Stimulated activated CD4-positive, alpha-beta T cell treated with anti-CD3 and anti-CD28 coated beads, Interleukin-4, amount 100 ng/mL, for 4 hours (primary cell): ENCODE measurements at places on chromosomes 3 and 15.

- no peak for DNase-seq
Observed at GRCh38 chr3:61464518-61465140, 96.7 kb upstream of the PTPRG start.

DNA sequence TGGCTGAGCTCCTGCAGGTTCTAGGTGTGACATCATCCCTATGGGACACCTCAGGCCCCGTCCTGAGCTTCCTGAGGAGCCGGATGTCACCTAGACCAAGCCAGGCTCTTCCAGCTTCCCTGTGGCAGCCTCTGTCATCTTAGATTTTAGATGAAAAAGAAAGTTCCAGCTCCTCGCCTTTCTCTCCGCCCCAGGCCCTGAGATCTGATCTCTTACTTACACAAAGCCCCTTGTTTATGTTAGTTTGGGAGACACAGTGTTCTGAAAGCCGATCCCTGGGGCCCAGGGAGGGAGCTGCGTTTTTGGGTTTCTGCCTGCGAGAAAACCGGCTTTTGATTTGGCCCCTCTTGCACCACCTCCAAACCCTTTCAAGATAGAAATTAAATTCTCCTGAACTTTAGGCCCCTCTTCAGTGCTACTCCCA, 40.2 kb upstream of the FAM107A start:
- DNase-seq: no peak

DNA sequence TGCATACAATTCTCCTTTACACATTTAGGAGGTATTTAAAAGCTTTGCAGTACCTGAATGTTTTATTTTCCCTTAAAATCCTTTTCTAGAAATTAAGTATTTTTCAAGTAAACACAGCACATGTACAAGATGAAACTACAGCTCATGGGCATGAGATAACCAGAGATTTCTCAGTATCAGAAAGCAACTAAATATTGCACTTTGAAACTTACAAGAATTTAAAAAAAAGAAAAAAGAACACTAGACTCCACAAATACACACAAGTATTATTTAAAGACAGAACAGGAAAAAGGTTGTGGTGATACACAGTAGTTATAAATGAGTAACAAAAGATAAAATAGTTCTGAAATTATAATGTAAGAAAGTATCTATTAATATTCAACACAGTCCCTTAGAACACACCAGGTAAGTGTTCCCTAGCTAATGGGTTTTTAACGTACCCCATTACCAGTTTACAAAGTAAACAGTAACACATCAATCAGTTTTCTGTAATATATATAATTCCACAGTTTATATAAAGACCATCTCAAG, 35.3 kb downstream of the SLTM start:
- DNase-seq: no peak

DNA sequence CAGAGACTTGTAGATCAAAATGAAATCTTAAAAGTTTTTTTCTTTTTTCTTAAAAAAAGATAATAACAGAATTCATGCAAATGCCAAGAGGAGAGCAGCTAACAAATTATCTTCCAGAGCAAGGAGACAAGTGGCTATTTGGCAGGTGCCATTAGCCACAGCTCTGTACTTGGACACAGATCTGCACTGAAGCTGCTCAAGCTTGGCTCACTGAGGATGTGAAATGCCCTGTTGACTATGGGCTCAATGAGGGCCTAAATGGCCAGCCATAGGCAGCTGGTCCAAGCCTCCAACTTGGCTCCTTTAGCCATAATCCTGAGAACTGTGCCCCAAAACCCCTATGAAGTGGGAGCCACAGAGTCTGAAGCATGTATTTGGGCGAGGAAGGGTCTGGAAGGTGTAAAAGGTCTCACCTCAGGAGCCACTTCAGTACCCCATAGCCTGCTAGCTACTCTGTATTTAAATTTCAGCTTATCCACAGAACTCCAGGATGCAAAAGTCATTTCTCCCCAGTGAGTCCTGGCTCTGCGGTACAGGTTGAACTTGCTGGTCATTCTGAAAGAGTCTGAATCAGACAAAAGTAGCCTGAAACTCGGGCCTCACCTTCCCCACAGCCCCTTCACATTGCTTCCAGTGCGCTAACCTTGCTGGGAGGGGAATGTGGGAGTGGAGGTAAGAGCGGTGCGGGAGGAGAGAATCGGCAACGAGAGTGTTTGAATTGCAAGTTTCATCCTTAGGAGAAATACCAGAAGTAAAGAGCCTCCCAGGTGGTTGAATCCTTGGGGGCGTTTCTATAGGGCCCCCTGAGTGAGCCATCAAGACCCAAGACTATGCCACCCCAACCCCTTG, 48.0 kb downstream of the ZIC4 start:
- DNase-seq: no peak
